ENCODE measurements at places on chromosomes 6 and 20. TPM values are rescaled to one million over a fixed set of nuclear protein-coding genes. Genes with fewer than 3 reads are reported as not detected.

DNA sequence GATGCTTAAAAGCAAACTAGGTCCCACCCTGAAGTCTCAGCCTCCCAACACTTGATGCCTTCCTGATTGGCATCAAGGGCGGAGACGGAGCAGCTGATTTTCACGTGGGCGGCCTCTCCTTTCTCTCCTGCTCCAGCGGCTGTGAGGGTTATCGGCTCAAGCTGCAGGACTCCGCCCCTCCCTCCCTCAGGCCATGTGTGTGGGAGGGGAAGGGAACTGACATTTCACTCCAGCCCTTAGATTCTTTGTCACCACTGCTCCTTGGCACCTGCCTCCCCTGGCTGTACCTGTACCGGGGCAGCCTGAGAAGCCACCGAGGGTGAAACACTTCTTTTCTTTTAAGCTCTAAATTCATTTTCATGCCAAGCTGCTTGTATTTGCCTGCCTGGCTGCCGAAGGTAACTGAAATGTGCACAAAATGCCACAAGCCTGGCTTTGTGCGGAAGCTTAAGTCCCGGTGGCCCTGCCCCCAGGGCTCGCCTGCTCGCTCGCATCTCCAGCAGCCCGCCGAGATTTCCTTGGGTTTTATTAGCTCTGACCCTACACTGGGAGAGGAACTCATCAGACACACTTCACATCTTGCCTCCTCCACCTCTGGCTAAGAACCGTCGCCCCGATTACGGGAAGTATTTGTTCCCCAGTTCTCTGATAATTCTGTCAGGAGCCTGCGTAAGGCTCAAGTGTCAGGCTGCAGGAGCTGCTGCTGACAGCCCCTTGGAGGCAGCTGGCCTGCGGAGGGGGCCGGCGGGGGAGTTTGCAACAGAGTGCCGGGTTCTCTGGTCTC is 9.6 kb upstream of the CPNE5 start:
- peak; percentile 33 for DNase-seq
- H3K4me3 ChIP-seq = peak overlapping the region; percentile 64
- peaks cover 43% of the 10 kb centered on the region for H3K27me3 ChIP-seq
- peaks cover 12% of the 10 kb centered on the region for H3K4me1 ChIP-seq
- peak overlapping the region; percentile 86 for H3K27ac ChIP-seq

The PNISR gene
- 213 TPM for total RNA-seq

DNA sequence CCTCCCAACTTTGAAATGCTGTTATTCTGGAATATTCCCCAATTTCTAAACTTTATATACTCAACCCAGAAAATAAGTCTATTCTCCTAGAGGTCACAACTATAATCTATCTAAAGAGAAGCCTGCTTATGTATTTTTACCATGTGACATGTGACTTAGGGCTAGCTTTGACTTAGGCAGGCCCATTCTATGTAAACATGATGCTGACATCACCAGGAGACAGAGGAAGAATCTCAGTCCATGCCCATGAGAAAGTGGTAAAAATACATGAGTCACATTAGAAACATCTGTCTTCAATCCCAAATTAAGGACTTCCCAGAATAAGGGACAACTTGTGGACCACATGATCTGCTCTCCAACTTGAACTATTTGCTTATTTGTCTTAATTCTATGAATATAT is 113.6 kb upstream of the ID4 start:
- no peaks in the 10 kb centered on the region for H3K36me3 ChIP-seq
- no peak overlapping the region for H3K27ac ChIP-seq
- no peak overlapping the region for H3K4me3 ChIP-seq
- H3K27me3 ChIP-seq = peaks cover 8% of the 10 kb centered on the region
- DNase-seq = no peak

DNA sequence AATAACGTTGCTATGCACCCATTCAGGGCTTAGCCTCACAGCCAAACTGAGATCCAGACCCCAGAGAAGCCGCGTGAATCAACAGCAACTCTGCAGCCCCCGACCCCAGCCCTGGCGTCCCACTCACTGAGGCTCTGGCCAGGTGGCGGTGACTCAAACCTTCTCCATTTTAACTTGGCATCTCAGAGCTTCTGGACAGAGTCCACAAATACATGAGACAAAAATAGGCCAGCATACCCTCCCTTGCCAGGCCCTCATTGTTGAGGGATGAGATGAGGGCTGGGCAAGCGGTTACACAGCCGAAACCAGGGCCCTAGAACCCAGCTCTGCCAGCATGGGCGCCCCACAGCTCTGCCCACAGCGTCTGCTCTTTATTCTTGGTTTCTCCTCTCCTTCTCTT is 118.4 kb downstream of the MYLK4 start:
- no peaks in the 10 kb centered on the region for H3K4me1 ChIP-seq
- no peak overlapping the region for H3K27ac ChIP-seq
- H3K4me3 ChIP-seq = no peak overlapping the region
- no peak for DNase-seq

- peaks cover 3% of the 10 kb centered on the region for H3K27me3 ChIP-seq
- peaks cover 10% of the 10 kb centered on the region for H3K4me1 ChIP-seq
- DNase-seq = no peak
- H3K36me3 ChIP-seq = no peaks in the 10 kb centered on the region
Measured at GRCh38 chr6:168619560-168620314, 178.8 kb downstream of the SMOC2 start.

DNA sequence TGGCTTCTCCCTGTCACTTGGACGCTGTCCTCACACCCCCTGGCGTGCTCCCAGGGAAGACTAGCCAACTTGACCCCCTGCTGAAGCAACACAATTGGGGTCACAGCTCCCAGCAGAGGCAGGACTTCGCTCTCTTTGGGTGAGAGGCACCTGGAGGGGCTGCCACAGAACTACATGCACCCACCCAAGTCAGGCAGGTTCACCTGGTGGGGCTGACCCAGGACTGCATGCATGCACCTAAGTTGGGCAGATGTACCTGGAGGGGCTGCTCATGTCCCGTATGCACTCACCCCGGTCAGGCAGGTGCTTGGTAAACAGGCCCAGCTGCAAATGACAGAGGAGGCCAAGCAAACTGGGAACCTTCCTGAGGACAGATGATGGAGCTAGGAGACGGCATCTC is 154.3 kb upstream of the RPS6KA2 start:
- no peaks in the 10 kb centered on the region for H3K36me3 ChIP-seq
- no peak overlapping the region for H3K27ac ChIP-seq
- H3K4me1 ChIP-seq = no peaks in the 10 kb centered on the region
